T-cell (primary cell): ENCODE measurements at places on chromosomes 11 and 22. TPM values are rescaled to one million over a fixed set of nuclear protein-coding genes. Genes with fewer than 3 reads are reported as not detected.

DNA sequence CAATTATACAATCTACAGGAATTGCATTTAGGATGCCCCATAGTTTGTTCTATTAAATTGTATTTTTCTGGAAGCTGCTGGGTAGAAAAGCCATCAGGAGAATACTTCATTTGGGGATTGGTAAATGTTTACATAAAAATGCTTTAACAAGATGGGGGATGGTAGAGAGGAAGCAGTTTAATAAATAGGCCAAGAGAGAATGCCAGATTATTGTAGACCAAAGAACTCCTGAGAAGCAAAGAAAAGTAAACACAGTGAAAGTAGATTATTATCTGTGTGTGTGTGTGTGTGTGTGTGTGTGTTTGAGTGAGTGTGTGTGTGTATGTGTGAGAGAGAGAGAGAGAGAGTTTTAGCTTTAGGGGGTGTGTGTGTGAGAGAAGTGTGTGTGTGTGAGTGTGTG is 820.4 kb upstream of the CCDC90B start:
- no peaks in the 10 kb centered on the region for H3K4me1 ChIP-seq
- no peak overlapping the region for H3K4me3 ChIP-seq
- no peak overlapping the region for H3K27ac ChIP-seq
- no peaks in the 10 kb centered on the region for H3K36me3 ChIP-seq

The WNT11 gene
- 0.95 TPM for total RNA-seq

- H3K36me3 ChIP-seq, result peaks cover 3% of the 10 kb centered on the region
- peak; percentile 84 for DNase-seq
- peaks cover 55% of the 10 kb centered on the region for H3K4me1 ChIP-seq
- no peaks in the 10 kb centered on the region for H3K27me3 ChIP-seq
- H3K4me3 ChIP-seq, result peak overlapping the region; percentile 81
These were observed 39.6 kb downstream of the NUMA1 start for GRCh38 chr11:72040491-72041363.

DNA sequence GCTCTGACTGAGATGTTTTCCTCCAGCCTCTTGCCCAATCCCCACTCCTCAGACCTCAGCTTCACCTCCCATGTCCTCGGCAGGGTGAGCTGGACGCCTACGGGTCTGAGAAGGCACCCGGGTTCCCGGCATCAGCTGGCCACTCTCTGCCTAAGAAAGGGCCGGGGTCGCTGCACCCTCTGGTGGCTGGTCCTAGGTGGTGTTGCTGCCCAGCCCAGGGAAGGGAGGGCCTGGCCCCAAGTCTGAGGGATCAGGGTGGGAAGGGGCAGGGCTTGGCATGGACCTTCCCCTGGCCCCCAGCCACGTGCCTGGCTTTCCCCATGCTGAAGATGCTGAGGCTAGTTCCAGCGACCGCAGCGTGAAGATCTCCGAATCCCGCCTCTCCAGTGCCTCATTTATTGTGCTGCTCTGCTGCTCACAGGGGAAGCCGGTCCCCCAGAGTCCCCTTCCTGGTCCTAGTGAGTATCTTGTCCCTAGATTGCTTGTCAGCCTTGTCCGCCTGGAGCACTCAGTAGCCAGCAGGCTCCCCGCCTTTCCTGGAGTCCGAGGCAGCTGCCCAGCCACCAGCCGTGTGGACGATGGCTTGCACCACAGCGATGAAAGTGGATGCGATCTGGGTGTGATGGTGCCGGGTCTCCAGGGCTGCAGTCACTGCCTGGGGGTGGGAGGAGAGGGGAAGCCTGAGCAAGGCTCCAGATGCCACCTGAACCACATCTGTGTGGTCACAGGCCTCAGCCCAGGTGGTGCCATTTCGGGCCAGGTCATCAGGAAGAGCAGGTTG is 2.9 kb upstream of the GGT5 start:
- H3K36me3 ChIP-seq, result no peaks in the 10 kb centered on the region
- DNase-seq, result peak; percentile 12
- no peak overlapping the region for H3K4me3 ChIP-seq
- H3K27ac ChIP-seq, result no peak overlapping the region
- H3K27me3 ChIP-seq, result no peaks in the 10 kb centered on the region

- H3K4me3 ChIP-seq, result no peak overlapping the region
- no peak for DNase-seq
- H3K36me3 ChIP-seq, result no peaks in the 10 kb centered on the region
- no peak overlapping the region for H3K27ac ChIP-seq
These were observed 38.8 kb upstream of the CAPRIN1 start for GRCh38 chr11:34012734-34013133.

- DNase-seq, result no peak
- H3K36me3 ChIP-seq, result peaks cover 2% of the 10 kb centered on the region
- H3K4me1 ChIP-seq, result no peaks in the 10 kb centered on the region
- no peak overlapping the region for H3K27ac ChIP-seq
- no peak overlapping the region for H3K4me3 ChIP-seq
These were observed 25.1 kb downstream of the FBXO7 start for GRCh38 chr22:32499666-32500065.

The ISX gene
- not detected for total RNA-seq

- H3K4me1 ChIP-seq, result no peaks in the 10 kb centered on the region
- no peaks in the 10 kb centered on the region for H3K36me3 ChIP-seq
- no peak for DNase-seq
- H3K27me3 ChIP-seq, result peaks cover 9% of the 10 kb centered on the region
These were observed 206.4 kb upstream of the E2F8 start for GRCh38 chr11:19447150-19447566.

The TCF20 gene
- total RNA-seq, result 85.7 TPM

The PRR33 gene
- 0.12 TPM for total RNA-seq

The TSPAN32 gene
- total RNA-seq, result 73.1 TPM

DNA sequence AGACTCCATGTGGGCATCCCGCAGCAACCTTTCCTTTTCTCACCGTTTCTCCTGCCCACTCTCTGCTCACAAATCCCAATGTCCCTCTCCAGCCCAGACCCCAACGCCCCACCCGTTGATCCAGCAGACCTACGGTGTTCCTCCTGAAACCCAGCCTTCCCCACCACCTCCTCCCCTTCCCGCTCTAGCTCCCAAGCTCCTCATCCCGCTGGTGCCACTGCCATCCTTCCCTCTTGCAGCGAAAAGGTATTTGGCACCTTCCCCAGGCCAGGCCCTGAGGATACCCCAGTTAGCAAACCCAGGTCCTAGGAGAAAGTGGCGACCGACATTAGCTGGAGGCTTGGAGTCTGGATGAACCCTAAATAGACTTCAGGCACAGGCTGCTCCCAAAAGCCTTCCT is 84.0 kb upstream of the RTL6 start:
- peaks cover 61% of the 10 kb centered on the region for H3K27me3 ChIP-seq
- no peak overlapping the region for H3K27ac ChIP-seq
- no peak for DNase-seq
- H3K4me1 ChIP-seq, result no peaks in the 10 kb centered on the region
- no peak overlapping the region for H3K4me3 ChIP-seq
- H3K36me3 ChIP-seq, result no peaks in the 10 kb centered on the region

The CYP2D6 gene
- 8.8 TPM for total RNA-seq

DNA sequence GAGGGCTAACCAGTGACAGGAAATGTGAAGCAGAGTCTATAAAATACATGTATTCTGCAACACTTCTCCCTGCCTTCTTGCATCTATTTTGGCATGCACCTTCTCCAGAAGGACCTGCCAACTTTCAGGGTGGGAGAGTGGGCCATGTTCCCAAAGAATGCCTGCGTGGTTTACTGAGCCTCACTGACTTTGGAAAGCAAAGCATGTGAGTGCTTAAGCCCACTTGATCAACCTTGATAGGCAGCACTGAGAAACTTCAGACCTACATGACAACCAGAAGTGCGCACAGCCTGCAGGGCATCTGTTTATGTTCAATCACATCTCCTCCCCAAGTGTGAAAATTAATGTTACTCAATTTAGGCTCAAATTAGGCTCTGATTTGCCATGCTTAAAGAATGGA is 69.2 kb downstream of the AMOTL1 start:
- no peak for DNase-seq
- H3K4me1 ChIP-seq, result no peaks in the 10 kb centered on the region
- H3K27me3 ChIP-seq, result no peaks in the 10 kb centered on the region
- no peak overlapping the region for H3K4me3 ChIP-seq
- no peak overlapping the region for H3K27ac ChIP-seq

The APOBEC3H gene
- 1.1 TPM for total RNA-seq

DNA sequence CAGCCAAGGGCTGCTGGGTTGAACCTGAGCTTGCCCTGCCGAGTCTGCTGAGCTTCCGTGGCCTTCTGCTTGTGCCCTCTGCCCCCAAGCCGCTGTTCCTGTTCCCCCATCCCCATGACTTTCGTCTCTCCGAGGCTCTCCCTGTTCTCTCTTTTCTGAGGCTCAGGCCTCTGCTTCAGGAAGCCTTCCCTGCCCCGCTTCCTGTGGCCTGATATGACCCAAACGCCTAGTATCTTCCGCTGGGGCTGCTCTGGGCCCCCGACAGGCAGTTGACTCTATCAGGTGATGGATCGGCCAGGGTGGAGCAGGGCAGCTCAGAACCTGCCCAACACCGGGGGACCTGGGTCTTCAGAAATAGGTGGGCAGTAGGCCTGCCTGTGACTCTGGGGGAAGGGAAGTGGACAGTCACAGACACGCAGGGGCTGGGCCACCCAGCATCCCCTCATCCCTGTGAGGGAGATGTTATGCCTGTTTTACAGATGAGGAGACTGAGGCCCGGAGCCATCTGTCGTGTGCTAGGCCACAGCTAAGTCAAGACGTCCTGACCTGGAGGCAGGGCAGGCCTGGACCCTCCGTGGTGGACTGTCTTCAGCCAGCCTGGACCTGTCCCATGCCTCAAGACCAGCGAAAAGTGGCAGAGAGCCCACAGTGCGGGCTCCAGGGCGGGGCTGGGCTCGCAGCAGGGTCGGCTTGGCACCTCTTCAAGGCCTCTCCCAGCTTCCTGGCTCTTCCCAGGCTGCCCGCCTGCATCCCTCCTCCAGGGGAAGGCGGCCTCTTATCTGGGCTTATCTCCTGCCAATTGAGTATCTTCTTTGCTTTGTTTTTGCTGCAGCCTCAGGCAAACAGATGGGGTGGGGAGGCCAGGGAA is 16.2 kb downstream of the BAD start:
- H3K27ac ChIP-seq, result peak overlapping the region; percentile 95
- H3K27me3 ChIP-seq, result no peaks in the 10 kb centered on the region
- H3K4me3 ChIP-seq, result peak overlapping the region; percentile 88
- H3K4me1 ChIP-seq, result peaks cover 5% of the 10 kb centered on the region

DNA sequence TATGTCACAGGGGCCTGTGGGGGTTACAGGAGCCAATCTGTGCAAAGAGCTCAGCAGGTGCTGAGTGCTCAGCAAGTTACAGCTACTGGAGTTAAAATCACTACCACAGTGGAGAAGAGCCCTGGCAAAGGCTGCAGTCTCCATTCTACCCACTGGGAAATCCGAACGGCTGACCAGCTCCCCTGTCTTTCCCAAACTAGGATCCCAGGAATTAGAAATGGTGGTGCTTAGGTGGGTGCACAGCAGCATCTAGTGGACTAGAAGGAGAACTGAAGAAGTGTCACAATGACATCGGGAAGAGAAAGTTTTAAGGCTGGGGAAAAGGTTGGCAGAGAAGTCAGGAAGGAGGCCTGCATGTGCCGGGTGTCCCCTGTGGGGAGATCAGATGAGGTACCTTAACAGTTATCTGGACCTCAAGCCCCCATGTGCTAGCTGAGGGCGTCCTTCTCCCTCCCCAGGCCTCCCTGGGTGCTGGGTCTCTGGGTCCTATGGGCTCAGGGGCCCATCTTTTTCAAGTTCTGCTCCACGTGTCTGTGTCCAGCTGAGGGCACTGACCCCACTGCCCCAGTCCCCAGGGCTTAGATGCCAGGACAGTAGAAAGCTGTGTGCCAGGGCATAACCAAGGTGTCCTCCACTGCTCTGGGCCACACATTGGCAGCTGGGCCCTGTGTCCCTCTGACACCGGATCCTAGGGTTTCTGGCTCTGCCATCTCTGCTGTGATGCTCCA is 1.9 kb downstream of the PIWIL3 start:
- no peaks in the 10 kb centered on the region for H3K4me1 ChIP-seq
- H3K36me3 ChIP-seq, result no peaks in the 10 kb centered on the region
- H3K27ac ChIP-seq, result no peak overlapping the region
- no peak for DNase-seq

The SCUBE1 gene
- not detected for total RNA-seq

The DSCAML1 gene
- 0.96 TPM for total RNA-seq

GRCh38 chr11:86940122-86940777 is 14.9 kb downstream of the FZD4 start:
- H3K4me3 ChIP-seq, result no peak overlapping the region
- no peak for DNase-seq
- no peaks in the 10 kb centered on the region for H3K4me1 ChIP-seq

DNA sequence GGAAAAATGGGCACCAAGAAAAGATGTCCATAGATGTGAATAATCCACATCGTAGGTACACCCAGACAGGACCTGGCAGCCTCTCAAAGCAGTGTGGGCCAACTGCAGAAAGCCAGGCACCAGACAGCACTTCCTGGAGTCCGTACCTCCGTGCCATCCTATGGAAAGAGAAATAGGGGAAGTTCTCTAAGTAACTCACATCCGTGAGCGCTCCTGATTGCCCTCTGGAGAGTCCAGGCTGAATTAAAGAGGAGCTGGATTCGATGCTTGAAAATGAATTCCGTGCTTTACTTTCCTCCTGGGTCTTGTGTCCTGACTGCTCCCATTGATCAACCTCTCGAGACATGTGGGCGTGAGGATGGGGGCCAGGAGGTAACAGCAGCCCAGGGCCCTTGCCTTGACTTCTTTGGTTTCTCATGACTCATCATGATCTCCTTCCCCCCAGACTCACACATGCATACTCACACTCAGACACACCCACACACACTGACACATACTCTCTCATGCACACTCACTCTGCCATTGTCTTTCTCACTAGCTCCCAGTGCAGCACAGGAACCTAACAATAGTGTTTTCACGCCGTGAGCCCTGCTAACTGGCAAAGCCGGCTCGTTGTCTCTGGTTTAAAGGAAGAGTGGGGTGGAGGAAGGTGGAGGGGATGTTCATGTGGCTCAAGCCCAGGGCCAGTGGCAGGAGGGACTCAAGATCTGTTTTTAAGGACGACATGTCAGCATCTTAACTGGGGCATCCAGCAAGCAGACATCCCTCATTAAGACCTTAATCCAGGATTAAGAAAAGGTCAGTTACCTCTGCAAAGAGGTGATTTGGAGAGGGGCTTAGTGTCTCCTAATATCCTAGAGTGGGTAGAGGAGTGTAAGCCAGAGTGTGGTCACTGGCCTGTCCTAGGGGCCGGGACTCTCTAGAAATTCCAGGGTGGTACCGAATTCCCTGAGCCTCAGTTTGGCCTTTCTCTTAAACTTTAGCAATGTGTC is 104.2 kb downstream of the SCN3B start:
- peaks cover 2% of the 10 kb centered on the region for H3K27me3 ChIP-seq
- H3K4me1 ChIP-seq, result no peaks in the 10 kb centered on the region
- no peak overlapping the region for H3K27ac ChIP-seq
- no peak overlapping the region for H3K4me3 ChIP-seq

The GRAP2 gene
- total RNA-seq, result 199 TPM

GRCh38 chr22:29998627-29999384 is 81.5 kb upstream of the HORMAD2 start:
- H3K36me3 ChIP-seq, result peaks cover 28% of the 10 kb centered on the region
- no peaks in the 10 kb centered on the region for H3K27me3 ChIP-seq
- no peak for DNase-seq
- H3K4me1 ChIP-seq, result no peaks in the 10 kb centered on the region
- H3K4me3 ChIP-seq, result no peak overlapping the region
- no peak overlapping the region for H3K27ac ChIP-seq
